HAP-1 (cell line): ENCODE measurements at places on chromosomes 2 and 18.

DNA sequence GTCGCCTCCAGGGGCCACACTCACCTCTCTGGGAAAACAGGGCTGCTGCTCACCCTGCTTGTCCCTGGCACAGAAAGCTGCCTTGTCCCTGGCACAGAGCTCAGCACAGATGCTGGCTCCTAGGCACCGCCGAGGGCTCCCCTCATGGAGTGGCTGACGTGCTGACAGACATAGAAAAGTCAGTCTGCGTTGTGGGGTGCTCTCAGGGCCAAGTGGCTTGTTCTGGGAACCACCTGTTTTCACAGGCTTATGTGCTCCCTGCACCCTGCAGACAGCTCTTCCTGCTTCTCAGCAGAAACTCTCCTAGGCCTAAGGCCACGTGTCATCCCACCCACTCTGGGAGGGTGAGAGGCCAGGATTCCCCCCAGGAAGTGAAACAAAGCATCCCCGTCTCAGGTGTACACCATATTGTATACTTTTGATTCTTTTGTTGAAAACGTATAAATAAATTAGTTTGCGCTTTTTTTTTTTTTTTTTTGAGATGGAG, 84.7 kb upstream of the TMEM200C start:
- DNase-seq = no peak

GRCh38 chr2:56167616-56168562, 15.9 kb upstream of the CCDC85A start:
- DNase-seq = no peak

DNA sequence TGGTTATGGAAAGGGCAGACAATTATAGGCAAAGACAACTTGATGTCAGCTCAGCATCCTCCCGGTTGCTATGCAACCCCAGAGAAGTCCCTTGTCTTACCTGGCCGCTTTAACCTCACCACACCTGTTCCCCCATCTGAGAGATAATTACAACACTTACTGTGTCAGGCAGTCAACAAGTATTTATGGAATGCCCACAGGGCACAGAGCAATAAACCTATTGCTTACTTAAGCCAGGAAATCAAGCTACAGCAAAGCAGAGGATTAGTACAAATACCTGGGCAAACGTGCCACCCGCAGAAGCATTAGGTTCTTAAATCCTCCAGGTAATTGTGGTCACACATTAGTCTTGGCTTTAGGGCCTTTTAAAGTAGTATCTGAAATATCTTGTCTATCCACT, 320.4 kb upstream of the REV1 start:
- no peak for DNase-seq

GRCh38 chr2:134454426-134454825, 200.6 kb downstream of the MGAT5 start:
- no peak for DNase-seq

GRCh38 chr2:3779496-3780049, 76.2 kb downstream of the DCDC2C start:
- DNase-seq = no peak

GRCh38 chr2:142682528-142682927, 194.9 kb upstream of the KYNU start:
- no peak for DNase-seq

- DNase-seq = no peak
Observed at GRCh38 chr18:12403601-12404506, 3.9 kb upstream of the PRELID3A start.

DNA sequence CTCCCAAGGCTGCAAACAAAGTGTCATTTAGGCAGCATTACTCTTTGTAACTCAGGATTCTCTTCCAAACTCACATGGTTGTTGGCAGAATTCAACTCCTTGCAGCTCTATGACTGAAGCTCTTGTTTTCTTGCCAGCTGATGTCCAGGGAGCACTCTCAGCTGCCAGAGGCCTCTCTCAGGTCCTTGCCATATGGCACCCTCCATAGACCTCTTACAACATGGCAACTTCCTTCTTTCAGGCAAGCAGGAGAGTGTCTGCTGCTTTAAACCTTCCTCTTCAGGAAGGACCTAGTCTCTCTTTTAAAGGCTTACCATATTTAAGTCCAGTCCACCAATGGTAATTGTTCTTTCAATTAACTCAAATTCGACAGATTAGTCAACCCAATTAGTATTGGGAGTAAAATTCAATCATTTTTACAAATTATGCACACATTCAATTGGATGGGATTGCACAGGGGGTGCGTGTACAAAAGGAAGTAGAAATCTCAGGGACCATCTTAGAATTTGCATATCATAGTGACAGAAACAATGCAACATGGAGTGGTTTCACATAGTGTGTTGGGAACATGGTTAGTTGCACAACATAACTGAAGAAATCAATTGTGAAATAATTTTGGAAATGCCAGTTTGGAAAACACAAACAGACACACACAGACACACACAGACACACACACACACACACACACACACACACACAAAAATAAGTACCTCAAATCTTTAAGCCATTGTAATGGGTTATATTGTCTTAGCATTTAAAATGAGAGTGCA, 893.5 kb upstream of the ZEB2 start:
- DNase-seq = no peak

- peak; percentile 70 for DNase-seq
Observed at GRCh38 chr2:168119515-168120141, 127.8 kb downstream of the STK39 start.

DNA sequence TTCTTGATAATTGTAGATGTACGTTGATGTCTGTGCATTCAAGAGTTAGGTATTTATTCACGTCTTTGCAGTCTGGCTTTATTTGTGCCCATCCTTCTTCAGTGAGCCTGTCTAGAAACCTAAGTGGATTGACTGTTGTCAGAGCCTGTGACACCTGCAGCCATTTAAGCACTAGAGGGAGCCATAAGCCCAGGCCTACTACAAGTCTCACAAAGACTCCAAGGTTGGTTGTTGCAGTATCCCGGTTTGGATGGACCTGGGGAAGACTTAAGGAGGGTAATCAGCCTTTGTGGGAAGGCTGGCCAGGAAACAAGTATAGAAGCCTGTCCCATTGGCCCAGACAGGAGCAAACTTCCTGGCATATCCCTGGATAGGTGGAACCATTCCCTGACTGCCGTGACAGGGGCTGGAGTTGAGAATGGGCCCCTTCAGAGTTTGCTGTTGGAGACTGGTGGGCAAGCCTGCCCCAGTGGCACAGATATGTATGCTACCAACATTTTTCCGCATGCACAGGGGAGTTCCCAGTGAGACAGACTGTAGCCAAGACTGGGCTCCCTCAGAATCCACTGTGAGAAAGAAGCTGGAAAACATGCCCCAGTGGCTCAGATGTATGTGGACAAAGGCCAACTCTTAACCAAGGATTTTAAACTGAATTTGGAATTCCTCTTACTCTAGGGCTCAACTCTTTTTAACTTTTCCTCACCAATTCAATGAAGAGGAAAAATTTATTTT, 9.3 kb upstream of the LRRC30 start:
- DNase-seq = no peak

- DNase-seq = no peak
Observed at GRCh38 chr18:70165936-70166335, 39.6 kb downstream of the RTTN start.

GRCh38 chr2:12096051-12096787, 349.8 kb downstream of the LPIN1 start:
- DNase-seq = no peak

DNA sequence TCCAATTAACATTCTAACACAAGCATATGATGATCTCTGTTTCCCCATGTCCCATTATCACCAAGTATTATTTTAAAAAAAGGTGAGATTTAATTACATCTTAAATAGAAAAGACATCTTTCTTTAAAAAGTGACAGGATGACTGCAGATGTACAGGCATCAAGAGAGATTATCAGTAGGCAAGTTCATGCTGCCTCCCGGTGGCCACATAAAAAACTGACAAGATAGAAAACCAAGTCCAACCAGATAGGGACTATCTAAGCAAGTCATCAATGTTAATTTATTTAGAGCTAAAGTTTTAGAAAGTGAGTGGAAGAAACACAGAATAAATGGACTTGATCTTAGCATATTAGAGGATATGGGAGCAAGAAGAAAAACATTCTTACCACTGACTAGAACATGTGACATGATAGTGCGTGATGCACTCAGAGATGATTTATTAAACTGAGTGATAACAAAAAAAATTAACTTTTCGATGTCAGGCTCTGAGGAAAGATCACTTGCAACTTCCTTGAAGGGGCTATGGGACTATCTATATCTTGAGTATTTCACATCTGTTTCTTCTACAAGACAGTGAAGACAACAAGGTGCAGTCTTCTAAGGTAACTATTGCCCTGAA, 5.4 kb upstream of the TDRD15 start:
- DNase-seq = peak; percentile 36

DNA sequence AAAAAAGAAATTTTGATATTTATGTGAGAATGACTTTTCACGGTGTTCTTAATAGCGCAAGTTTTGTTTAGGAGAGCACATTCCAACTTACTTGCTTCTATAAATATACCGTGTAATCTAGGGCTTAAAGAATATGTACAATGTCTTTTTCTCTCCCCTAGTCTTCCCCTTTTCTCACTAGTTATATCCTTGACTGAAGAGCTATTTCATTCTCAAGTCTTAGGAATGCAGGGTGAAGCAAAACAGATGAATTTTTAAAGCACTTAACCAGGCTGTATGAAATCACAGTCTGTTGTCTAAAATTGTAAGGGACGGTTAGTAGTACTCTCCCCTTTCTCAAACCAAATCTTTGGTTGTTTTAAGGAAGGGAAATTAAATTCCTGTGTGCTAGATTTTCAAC, 29.6 kb upstream of the SLC30A6 start:
- no peak for DNase-seq

DNA sequence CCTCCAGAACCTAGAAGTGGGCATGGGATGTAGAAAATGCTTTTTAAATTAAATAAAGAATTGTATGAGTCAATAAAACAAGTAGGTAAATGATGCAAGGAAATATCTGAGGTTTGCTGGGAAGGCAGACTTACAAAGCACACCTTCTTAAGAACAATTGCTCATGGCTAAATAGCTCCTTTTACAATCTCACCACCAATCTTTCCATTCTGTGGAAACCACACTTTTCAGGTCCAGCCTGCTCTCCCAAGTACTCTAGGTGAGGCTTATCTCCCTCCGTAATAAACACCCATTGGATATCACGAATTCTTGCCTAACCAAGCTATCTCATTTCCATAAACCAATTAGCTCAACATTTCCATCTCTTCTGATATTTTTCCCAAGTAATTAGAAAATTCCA, 91.5 kb upstream of the SLC8A1 start:
- DNase-seq = no peak

DNA sequence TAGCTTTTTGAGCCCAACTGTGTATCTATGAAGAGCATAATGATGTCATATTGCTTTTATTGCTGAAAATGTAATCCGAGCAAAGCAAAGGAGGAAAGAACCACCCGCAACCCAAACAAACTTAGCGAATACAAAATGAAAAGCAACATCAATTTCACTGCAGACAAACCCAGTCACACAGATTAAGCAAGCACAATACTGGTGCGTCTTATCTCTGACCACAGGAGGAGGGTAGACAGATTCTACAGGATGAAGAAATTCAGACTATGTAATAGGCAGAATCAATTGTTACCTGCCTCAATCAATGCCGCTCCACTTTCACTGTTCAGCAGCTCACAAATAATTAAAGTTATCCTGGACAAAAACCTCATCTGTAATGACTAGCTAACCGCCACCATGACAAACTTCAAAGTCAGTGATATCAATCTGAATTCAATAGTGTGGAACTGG, 115.5 kb upstream of the SP3 start:
- no peak for DNase-seq
